ENCODE measurements at places on chromosomes 7 and 10. TPM values are rescaled to one million over a fixed set of nuclear protein-coding genes. Genes with fewer than 3 reads are reported as not detected.

Gene MYH16
- total RNA-seq = not detected

Gene TAX1BP1
- 124 TPM for total RNA-seq

Gene VWA2
- total RNA-seq = under 0.01 TPM

Gene GNGT1
- total RNA-seq = not detected

Gene H2BK1
- not detected for total RNA-seq

Gene TRIM4
- 27.8 TPM for total RNA-seq

Gene COBL
- 44.0 TPM for total RNA-seq

- H3K4me1 ChIP-seq = no peaks in the 10 kb centered on the region
- H3K27ac ChIP-seq = no peak overlapping the region
- H3K4me3 ChIP-seq = no peak overlapping the region
- no peak for DNase-seq
- H3K36me3 ChIP-seq = no peaks in the 10 kb centered on the region
Measured at GRCh38 chr10:117768333-117769042, 225.9 kb downstream of the EMX2 start.

GRCh38 chr7:1108264-1108920, 20.5 kb downstream of the GPER1 start:
- H3K27ac ChIP-seq = no peak overlapping the region
- H3K36me3 ChIP-seq = peaks cover 7% of the 10 kb centered on the region
- no peaks in the 10 kb centered on the region for H3K4me1 ChIP-seq
- DNase-seq = no peak
- no peaks in the 10 kb centered on the region for H3K27me3 ChIP-seq
- H3K4me3 ChIP-seq = no peak overlapping the region

GRCh38 chr10:128300290-128300824, 174.1 kb upstream of the MKI67 start:
- H3K27ac ChIP-seq = no peak overlapping the region
- H3K4me3 ChIP-seq = no peak overlapping the region
- DNase-seq = no peak
- no peaks in the 10 kb centered on the region for H3K36me3 ChIP-seq
- H3K4me1 ChIP-seq = no peaks in the 10 kb centered on the region

- no peaks in the 10 kb centered on the region for H3K27me3 ChIP-seq
- no peaks in the 10 kb centered on the region for H3K4me1 ChIP-seq
- H3K27ac ChIP-seq = peak overlapping the region; percentile 58
- H3K36me3 ChIP-seq = peaks cover 77% of the 10 kb centered on the region
Measured at GRCh38 chr10:119120413-119120867, 16.5 kb downstream of the DENND10 start.

DNA sequence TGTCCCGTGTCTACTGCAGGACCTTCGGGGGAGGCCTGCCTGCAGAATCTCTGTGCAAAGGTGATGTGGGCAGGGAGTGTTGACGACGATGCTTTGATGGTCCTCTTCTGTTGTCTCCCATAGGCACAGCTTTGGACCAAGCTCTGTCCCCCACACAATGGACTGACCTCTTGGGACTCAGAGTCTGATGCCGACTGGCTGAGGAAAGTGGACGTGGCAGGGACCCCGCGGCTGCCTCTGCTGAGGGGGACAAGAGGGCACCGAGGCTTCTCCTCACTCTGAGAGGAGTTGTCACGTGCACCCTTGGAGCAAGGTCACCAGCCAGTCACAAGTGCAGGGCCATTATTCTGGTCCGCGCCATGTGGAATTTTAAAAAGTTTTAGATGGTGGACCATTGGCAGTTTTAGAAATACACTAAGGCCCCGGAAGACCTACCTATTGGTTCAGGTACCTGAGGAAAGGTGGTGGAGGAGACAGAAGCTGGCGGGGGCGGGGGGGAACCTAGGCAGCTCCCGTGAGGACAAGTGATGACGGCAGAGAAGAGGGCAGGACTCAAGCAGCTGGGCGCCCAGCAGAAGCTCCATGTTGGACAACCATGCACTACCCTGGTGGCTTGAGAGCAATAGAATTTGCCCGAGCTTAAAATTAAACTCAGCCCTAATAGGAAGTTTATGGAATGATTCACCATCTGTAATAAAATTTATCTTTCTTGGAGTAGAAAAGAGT, 331.4 kb downstream of the PTPRN2 start:
- no peaks in the 10 kb centered on the region for H3K27me3 ChIP-seq
- H3K4me1 ChIP-seq = no peaks in the 10 kb centered on the region
- DNase-seq = no peak
- H3K4me3 ChIP-seq = no peak overlapping the region
- no peak overlapping the region for H3K27ac ChIP-seq

- no peaks in the 10 kb centered on the region for H3K36me3 ChIP-seq
- DNase-seq = no peak
- H3K27me3 ChIP-seq = peaks cover 25% of the 10 kb centered on the region
- no peak overlapping the region for H3K4me3 ChIP-seq
Measured at GRCh38 chr10:133241501-133242205, 4.0 kb downstream of the VENTX start.

DNA sequence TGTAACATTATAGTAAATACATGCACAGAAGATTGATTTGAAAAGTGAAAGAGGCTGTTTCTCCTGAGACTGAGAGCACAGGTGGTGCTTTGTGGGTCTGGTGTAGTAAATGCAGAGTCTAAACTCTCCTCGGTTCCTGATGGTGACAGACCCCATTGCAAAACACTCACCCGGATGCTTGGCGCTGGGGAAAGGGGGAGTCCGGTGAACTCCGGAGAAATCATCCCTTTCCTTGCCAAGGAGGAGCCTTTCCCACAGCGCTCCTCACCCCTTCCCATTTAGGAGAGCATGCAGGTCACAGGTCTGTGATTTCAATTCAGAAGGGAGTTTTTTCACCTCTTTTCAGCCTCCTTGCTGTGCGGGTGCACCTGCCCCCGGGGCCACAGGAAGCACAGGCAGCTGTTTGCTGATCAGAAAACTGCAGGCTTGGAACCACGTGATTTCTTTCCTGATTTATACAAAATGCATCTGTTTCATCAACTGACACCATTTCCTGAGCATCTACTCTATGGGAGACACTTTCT, 75.6 kb upstream of the LYZL2 start:
- H3K27ac ChIP-seq = no peak overlapping the region
- no peak overlapping the region for H3K4me3 ChIP-seq
- H3K36me3 ChIP-seq = no peaks in the 10 kb centered on the region
- peaks cover 10% of the 10 kb centered on the region for H3K4me1 ChIP-seq

DNA sequence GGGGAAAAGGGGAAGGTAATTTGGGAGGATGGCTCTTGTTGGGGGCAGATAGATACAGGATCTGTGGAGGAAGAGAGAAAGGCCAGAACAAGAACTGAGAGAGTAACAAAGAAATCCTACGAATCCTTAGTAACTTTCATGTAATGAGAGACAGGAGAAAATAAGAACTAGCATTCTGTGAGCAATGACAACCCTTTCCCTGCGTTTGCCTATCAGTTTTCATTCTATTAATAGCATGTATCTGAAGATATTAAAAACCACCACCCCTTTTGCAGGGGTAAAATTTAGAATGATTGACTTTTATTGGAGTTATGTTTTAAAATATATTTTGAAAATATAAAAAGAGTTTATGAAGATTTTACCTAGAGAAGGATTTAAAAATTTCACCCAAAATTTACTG, 132.8 kb downstream of the ZEB1 start:
- no peak for DNase-seq
- no peaks in the 10 kb centered on the region for H3K36me3 ChIP-seq
- H3K4me1 ChIP-seq = no peaks in the 10 kb centered on the region
- no peak overlapping the region for H3K4me3 ChIP-seq
- no peaks in the 10 kb centered on the region for H3K27me3 ChIP-seq

DNA sequence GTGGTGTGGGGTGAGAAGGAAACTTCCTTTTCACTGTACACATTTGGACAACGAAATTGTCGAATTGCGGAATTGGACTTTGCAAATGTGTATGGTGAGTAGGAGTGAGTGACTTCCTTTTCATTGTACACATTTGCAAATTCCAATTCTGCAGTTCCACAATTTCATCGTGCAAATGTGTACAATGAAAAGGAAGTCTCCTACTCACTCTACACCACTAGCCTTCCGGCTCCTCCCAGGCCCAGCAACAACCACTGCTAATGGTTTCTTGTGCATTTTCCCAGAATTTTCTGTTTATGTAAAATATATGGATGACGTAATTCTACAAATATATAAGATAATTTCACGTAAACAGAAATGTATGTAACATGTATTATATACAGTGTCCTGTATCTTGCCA, 118.5 kb downstream of the ARL4A start:
- no peak overlapping the region for H3K4me3 ChIP-seq
- DNase-seq = no peak
- no peaks in the 10 kb centered on the region for H3K4me1 ChIP-seq
- H3K36me3 ChIP-seq = no peaks in the 10 kb centered on the region
- no peaks in the 10 kb centered on the region for H3K27me3 ChIP-seq

DNA sequence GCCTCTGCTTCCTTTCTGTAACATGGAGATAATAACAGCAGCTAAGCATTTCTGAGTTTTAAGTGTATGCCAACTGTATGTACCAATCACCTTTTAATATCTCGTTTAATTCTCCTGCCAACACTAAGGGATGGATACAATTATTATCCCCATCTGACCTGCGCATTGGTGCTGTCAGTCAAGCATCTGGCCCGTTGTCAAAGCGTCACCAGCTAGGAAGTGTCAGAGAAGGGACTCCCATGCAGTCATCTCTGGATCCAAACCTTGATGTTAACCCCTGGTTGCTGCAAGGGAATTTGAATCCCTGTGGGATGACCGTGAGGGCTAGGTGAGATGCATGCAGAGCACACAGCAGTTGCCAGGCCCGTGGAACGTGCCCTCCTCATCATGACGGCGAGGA, 506.8 kb downstream of the SDK1 start:
- H3K4me1 ChIP-seq = no peaks in the 10 kb centered on the region
- DNase-seq = peak; percentile 68
- H3K27me3 ChIP-seq = no peaks in the 10 kb centered on the region
- H3K27ac ChIP-seq = no peak overlapping the region
- H3K36me3 ChIP-seq = no peaks in the 10 kb centered on the region
